ENCODE measurements at places on chromosomes 12 and 14.

DNA sequence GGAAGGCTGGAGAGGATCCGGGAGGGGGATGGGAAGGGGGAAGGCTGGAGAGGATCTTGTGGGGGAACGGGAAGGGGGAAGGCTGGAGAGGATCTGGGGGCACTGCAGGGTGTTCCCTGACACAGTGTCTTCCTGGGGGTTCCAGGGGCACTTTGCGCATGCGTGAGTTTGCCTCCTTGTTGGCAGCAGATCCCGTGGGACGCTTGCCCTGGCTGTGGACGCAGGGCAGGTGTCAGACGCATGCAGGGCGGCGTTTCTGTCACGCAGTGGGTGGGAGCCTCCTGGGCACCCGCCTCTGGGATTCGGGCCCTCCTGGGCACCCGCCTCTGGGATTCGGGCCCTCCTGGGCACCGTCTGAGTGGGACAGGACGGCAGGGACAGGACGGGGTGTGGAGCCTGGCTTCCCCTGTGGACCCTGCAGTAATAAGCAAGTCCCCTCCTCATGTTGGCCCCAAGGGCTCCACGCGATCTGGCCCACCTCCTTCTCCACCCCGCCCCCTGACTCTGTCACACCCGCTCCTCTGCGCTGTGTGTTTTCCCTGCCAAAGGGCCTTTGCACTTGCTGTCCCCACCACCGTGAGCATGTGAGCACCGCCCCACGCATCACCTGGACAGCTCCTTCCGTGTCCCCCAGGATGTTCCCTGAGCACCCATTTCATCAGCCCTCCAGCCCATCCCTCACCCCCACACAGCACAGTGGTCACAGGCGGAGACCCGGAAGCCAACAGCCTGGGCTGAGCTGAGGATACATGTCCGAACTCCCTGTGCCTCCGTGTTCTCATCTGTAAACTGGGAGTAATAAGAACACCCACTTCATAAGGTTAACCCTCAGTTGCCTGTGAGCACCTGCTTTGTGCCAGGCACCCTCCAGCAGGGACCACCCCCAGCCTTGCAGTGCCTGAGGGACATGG, 4.4 kb downstream of the MMP17 start:
- no peak for DNase-seq

DNA sequence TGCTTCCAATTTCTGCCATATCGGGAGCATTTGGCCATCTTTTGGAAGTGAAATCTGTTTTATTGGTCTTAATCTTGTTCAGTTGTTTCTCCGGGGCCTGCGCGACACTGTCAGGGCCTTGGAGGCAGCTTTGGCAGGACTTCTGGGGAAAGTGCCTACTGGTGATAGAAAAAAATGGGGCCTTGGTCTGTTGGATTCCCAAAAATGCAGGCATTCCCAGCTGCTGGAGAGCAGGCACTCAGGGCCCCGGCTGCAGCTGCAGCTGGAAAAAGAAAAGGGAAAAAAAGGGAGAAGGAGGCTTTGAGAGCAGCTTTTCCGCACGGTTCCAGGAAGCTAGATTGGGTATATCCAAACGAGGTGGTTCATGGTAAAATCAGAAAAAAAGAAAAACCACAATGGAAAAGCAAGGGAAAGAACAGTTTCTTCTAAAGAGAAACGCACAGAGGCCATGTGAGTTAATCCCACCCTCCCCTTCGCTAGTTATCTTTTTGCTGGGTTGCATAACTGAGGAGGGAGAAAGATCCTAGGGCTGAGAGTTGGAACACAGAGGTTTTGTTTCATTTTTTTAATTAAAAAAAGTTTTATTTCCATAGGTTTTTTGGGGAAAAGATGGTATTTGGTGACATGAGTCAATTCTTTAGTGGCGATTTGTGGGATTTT, 134.7 kb upstream of the RFLNA start:
- no peak for DNase-seq

- no peak for DNase-seq
These were observed 83.4 kb downstream of the CNTN1 start for GRCh38 chr12:40775661-40776060.

- DNase-seq: no peak
These were observed 56.1 kb downstream of the SYT10 start for GRCh38 chr12:33383503-33383902.

GRCh38 chr14:104143521-104144452, 5.4 kb downstream of the KIF26A start:
- DNase-seq: no peak

DNA sequence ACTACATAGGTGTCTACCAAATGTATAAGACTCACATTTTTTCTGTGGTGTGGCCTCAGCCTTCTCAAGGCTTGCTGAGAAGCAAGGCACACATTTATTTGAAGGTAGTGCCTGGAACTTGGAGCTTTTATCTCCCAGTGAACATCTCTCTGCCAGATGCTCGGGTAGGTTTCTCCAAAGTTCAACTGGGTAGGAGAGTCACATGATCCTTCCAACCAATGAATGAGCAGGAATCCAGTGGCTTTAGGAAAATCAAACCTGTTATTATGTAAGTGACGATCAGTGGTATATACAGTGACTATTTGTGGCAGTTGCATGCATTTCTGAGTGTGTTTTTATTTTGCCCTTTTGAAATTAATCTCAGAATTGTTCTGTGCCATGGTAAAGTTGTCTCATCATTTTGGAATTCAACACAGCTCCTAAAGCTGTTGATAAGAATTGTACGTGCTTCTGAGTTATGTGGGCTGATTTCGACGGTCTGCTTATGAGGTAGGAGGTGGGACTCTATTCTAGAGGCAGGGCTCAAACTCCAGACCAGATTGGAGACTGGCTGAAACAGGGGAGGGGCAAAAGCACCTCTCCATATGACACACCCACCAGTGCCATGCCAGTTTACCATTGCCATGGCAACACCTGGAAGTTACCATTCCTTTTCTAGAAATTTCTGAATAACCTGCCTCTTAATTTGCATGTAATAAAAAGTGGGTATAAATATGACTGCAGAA, 57.6 kb downstream of the EID3 start:
- DNase-seq: no peak

DNA sequence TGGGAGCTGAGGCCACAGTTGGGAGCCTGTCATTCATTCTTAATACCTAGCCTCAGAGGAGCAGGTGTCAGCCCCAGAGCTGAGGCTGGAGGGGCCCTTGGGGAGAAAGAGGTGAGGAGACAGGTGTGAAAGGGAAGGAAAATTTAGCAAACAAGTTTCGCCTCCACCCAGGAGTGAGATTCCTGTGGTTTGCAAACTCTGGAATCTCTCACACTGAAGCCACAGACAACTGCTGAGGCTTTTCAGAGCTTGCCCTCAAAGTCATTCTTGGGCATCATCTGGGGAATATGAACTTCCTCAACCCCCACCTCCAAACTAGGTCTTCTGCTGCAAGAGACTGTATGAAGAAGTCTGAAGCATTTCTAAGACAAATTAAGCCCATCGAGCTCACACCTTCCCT, 589.5 kb upstream of the TBX3 start:
- no peak for DNase-seq

DNA sequence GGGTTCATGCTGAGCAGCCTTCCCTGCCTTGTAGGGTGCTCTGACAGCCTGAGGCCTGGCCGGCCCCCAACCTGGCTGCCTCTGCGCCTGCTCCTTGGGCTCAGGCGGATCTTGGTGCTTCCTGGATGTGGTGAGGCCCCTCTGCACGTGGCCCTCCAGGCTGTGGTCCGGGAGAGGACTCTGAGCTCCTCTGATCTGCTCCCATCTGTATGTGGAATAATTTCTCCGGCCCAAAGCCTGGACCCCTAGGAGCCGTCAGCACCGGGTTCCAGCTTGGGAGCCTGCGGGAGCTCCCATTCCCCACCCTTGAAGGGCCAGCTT, 21.3 kb upstream of the EIF2B2 start:
- no peak for DNase-seq

- peak; percentile 17 for DNase-seq
These were observed 366.5 kb upstream of the OR4E1 start for GRCh38 chr14:22039938-22040780.

DNA sequence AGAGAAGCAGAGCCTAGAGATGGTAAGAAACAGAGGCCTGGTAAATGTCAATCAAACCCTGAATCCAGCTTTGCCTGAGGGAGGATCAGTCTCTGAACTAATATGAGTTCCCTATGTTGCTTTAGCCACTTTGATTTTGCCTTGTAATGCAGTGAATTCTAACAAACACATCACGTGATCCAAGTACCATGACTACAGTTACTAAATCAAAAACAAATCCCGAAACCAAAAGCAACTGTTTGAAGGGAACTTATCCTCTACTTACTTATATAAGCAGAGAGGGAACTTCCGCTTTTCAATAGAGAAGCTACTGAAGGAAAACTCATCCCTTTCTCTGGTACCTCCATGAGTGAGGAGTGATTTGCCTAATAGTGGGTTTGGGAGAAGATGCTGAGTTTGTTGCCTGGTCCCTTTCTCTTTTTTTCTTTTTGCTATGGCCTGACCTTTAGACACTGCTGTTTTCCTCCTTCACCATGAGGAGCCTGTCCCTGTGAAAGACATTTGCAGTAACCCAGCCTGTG, 7.7 kb upstream of the PPTC7 start:
- DNase-seq: peak; percentile 76

- no peak for DNase-seq
These were observed 57.5 kb downstream of the CALM1 start for GRCh38 chr14:90454041-90455000.

- no peak for DNase-seq
These were observed 272.8 kb downstream of the KSR2 start for GRCh38 chr12:117695956-117696355.

- no peak for DNase-seq
These were observed 417.1 kb upstream of the CCDC196 start for GRCh38 chr14:66069036-66069435.
